Stimulated activated naive CD8-positive, alpha-beta T cell treated with anti-CD3 and anti-CD28 coated beads, Interleukin-15, Interleukin-2, amounts not matched to agents 100 U/mL and 50 U/mL, for 24 hours (primary cell): ENCODE measurements at places on chromosomes 12 and 14.

DNA sequence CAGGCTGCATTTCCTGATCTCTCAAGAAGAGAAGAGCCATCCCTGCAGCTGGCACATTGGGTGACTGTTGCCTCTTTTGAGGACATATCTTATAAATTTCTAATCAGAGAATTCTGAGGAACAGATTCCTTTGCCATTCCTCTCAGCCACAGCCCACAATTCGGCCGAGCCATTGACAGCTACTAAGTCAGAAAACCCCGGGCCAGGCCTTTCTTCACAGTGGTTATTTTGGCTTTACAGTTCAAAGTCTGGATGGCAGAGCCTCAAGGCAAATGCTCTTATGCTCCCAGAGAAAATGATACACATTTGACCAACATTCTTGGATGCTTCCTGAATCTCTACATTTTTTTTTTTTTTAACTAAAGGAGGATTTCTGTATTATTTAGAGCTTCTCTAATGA, 138.4 kb upstream of the FRMD6 start:
- DNase-seq = no peak

GRCh38 chr14:104567957-104568225, 11.7 kb upstream of the C14orf180 start:
- DNase-seq = no peak

GRCh38 chr12:52247622-52248540, 14.8 kb downstream of the KRT7 start:
- no peak for DNase-seq

- DNase-seq = no peak
These were observed 8.2 kb downstream of the TMEM121 start for GRCh38 chr14:105534586-105534985.

DNA sequence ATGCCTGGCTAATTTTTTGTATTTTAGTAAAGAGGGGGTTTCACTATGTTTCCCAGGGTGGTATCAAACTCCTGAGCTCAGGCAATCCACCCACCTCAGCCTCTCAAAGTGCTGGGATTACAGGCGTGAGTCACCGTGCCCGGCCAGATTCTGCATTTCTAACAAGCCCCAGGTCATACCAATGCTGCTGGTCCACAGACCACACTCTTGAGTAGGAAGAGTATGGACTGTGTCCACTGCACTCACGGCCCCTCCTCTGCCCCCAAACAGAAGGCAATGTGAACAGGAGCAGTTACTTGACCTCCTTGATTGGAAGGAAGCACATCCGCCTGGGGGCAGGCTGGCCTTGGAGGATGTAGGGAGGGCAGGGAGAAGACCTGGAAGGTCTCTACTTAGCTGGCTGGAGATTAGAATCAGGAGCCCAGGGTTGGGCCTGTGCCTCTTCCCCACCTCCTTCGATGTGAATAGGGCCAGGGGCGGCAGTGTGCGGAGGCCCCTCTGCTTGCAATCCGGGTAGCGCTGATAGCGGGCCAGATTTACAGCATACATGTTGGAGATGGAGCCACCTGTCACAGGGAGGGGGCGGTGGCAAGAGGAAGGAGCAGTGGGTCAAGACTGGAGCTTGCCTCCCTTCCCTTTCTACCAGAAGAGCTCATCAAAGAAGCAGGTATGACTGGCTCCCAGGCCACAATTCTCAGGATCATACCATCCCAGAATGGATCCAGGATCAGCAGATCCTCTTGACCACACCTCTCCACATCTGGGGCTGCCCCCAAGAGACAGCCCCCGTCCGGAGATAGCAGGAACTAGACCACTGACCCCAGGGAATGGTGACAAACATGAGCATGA, 9.4 kb upstream of the ZNF740 start:
- DNase-seq = no peak

- no peak for DNase-seq
These were observed 18.7 kb downstream of the GRIN2B start for GRCh38 chr12:13962699-13963098.

DNA sequence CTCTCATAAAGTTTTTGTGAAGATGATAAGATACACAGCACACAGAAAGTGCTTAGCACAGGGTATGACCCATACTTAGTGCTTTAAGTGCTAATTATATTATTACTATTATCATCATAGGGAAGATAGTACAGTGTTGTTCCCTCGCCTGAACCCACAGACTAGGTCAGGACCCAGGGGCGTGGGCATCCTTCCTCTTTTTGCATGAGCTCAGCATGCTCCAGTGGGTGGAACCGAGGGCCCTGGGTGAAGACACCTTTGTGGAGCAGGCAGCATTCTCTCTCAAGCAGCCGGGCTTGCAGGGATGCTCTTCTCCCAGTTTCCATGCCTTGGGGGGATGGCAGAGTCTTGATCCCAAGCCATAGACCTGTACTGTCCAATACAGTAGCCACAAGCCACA, 34.8 kb downstream of the CRACR2A start:
- no peak for DNase-seq

GRCh38 chr12:79591988-79592387, 98.8 kb downstream of the PAWR start:
- DNase-seq = no peak

- no peak for DNase-seq
These were observed 2.0 kb downstream of the OR10AD1 start for GRCh38 chr12:48201091-48201490.

GRCh38 chr12:53754633-53755264, 3.0 kb upstream of the CISTR start:
- no peak for DNase-seq

DNA sequence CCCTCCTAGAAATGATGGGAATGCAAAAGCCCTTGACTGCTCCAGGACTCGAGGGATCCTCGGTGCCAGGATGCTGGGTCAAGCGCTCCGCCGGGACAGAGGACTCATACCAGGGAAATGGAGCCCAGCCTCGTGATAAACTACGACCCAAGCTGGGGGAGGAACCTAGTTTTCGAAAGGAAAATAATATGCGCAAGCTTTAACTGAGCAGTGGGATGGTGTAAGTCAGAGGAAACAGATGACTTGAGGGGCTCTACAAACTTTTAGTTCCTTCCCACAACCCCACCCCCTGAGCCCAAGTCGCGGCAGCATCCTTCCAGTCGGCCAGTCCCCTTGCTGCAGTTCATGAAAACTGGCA, 654 bp upstream of the SUPT16H start:
- DNase-seq = no peak

- DNase-seq = no peak
These were observed 186.6 kb downstream of the PHLDA1 start for GRCh38 chr12:75844985-75845384.

DNA sequence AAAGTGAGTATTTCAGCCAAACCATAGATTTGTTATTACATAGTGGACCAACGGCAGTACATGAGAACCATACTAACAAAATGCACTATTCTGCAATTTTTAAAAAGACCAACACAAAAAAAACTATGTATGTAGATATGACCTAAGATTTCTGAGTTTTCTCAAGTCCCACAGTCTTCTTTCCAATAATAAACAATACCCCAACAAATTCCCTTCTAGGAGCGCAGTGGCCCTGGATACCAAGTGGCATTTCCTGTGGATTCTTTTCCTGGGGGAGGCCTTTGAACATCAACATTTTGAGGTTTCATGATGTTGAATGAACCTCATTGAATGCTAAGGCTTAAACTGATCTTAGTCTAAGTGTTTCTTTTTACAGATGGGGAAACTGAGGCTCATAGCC, 210.5 kb downstream of the BCAT1 start:
- DNase-seq = no peak

DNA sequence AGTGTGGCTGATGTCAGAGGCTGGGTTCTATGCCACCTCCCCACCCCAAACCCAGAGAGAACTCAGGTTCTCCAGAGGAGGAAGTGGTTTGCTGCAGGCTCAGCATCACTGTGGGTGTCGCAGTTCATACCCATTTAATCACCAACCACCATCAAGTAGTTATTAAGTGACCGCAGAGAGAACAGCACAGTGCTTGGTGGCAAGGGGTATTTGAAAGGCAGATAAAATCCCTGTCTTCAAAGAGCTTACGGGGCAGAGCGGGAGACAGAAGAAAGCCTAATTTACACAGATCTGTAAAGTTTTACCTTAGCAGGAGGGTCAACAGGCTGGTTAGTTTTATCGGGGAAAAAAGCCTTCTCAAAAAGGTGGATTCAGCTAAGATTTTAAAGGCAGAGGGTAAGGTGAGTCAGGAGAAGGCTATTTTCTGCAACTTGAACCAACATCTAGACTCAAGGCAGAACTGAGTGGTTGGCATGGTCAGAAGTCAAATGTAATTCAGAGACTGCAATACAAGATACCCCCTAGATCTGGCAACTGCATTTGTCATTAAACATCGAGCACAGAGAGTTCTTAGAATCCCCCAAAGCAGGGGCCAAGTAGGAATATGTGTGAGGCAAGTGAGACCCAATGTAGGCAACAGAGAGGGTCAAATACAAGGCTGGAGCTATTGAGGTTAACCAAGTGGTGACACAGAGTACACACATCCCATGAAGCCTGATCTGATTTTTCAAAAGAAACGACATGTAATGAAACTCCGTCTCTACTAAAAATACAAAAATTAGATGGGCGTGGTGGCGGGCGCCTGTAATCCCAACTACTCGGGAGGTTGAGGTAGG, 13.2 kb downstream of the PXN start:
- peak; percentile 72 for DNase-seq

DNA sequence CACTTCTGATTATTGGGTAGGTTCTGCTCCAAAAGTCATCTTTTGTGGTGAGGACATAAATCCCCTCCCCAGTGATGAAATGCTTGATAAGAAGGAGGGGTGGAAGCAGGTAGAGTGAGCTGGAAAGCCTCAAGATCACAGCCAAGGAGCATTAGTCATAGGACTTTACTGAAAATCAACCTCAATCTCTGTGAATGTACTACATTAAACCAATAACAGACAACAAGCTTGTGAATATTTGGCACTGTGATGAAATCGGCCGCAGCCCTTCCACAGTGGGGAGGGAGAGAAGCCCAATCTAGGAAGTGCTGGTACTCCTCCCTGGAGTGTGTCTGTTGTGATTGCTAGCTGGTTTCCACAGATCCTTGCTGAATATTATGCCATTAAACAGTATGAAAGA, 41.2 kb upstream of the PTCSC3 start:
- no peak for DNase-seq

- no peak for DNase-seq
These were observed 68.7 kb downstream of the RGS6 start for GRCh38 chr14:72000907-72001306.

GRCh38 chr14:89468566-89468965, 51.5 kb upstream of the FOXN3 start:
- no peak for DNase-seq

GRCh38 chr12:108838194-108839017, 19.0 kb downstream of the SSH1 start:
- peak; percentile 85 for DNase-seq
